ENCODE measurements at places on chromosomes 5 and 9.

GRCh38 chr9:81182431-81182830, 506.9 kb downstream of the TLE1 start:
- no peak for DNase-seq

DNA sequence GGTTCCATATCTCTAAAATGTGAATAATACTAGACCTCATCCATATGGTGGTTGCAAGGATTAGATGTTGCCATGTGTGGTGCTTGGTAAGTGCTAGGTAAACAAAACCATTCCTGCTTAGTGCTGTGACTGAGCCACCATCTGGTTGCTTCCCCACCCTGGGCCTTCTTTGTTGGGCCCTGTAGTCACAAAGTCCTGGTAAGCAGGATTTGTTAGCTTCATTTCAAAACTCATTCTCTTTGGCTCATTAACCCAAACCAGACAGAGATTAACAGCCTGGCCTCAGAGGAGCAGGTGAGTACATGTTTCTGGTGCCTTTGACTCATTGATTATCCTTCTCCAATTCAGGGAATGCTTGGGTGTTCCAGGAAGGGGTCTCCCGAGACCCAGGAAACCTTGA, 240.2 kb downstream of the ARHGAP26 start:
- peak; percentile 95 for DNase-seq

DNA sequence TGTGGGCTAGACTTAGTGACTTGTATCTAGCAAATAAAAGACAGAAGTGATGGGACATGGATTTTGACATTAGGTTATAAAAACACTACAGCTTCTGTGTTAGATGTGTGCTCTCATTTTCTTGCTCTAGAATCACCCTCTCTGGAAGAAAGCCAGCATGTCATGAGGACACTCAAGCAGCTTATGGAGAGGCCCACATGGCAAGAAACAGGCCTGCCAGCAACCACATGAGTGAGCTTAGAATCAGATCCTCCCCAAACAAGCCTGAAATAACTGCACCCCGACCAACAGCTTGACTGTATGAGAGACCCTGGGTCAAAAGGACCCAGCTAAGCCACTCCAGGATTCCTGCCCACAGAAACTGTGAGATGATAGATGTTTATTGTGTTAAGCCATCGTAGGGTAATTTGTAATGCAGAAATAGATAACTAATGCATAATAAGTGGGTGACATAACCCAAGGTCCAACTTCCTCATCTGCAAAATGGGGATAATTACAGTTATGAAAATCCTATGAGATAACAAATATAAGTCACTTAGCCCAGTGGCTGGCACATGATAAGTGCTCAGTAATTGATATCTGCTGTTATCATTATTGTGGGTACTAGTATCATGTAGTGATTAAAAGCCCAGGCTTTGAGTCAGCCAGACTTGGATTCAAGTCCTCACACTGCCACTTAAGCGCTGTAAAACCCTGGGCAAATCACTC, 86.5 kb downstream of the KLHL3 start:
- no peak for DNase-seq

DNA sequence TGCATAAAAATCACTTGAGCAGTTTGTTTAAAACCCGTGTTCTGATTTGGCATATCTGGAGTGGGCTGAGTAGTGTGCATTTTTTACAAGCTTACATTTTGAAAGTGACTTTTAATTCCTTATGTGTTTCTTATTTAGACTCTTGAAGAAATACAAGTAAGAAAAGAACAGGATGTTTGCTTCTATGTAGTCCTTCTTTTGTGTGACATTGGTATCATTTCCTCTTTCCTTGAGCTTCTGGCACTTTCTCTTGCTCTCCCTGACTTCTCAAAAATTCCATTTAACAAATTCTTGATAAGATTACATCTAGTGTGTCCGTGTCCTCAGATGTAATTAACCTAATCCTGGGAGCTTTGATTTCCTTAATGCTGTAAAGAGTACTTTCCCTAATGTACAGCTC, 12.5 kb downstream of the GARNL3 start:
- no peak for DNase-seq

DNA sequence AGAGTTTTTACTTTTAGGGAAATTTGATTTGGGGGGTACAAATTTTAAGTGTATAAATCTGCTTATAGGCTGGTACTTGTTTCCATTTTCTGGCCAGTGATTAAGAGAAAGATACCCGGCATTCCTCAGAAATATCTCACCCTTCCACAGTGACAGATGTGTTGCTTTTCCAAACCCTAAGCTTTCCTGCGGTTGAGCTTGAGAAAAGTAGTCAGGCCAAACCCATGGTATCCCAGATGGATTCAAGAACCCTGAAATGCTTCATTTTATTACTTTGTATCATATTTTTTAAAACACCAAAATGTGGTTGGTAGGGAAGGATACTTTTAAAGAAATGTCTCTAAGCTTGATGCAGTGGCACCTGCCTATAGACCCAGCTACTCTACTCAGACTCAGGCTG, 23.5 kb downstream of the SPTAN1 start:
- DNase-seq = no peak

DNA sequence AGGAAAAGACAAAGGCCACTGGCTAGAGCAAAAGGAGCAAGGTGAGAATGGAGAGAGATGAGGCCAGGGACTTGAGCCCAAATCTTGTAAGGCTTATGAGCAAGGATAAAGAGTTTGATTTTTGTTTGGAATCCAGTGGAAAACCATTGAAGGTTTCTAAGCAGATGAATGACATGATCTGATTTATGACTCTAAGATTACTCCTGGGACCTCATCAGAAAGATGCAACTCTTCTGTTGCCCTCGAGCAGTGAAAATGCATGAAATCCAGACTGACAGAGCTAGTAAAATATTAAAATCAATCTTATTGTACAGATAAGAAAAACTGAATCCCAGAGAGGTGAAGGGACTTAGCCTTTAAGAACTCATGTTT, 677 bp downstream of the MFAP3 start:
- DNase-seq = no peak

DNA sequence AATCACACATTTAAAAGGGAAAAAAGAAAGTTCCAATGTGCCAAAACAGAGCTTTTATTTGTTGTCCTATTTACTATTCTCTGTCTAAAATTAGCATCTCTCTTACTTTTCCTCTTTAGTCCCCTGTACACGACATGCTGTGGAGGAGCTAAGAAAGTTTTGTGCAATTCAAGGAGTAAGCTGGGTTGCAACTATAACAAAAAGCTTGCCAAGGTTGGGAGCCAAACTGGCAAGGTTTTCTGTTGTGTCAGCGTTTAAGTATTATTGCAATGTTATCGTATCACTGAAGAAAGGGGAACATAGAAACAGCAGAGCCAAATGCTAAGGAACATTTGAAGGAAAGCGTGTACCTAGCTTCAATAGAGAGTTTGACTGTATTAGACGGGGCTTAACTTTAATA, 680.8 kb downstream of the CETN3 start:
- DNase-seq = no peak

- DNase-seq = no peak
These were observed 83.4 kb downstream of the AP3B1 start for GRCh38 chr5:78211052-78211451.

- DNase-seq = no peak
These were observed 164.2 kb downstream of the AUH start for GRCh38 chr9:91197232-91198181.

GRCh38 chr5:32223972-32224609, 50.0 kb upstream of the GOLPH3 start:
- DNase-seq = no peak

DNA sequence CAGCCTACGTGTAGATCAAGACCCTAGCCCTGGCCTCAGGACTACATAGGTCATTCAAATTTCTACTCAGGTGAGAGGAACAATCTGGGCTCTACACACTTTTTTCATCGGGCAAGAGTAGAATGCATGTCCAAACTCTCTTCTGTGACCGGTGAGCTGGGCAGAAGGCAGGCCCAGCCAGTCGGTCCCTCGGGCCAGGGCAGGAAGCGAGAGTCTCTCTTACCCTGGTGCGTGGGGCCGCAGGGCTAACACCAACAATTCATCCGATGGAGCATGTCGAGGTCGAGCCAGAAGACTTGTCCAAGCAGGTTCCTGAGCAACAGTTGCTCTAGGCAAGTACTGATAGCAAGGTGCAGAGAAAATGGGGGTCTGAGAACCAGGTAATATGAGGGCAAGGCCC, 88.5 kb downstream of the KLHL3 start:
- DNase-seq = no peak

DNA sequence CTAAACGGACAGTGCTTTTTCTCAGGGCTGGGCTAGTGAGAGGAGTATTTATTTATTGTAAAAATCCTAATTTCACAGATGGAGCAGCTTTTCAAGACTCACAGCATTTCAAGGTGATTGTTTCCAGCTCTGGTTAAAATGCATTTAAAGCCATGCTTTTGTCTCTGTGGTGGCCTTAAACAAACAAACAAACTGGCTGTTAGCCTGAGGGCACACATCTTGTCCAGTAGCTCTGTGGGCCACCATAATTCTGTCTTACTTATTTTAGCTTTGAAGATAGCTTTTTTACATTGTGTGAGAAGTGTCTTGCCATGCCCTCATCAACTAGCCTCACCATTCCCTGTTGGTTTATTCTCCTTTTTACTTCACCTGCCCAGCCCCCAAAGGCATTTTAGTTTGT, 218.2 kb downstream of the PSAT1 start:
- no peak for DNase-seq

DNA sequence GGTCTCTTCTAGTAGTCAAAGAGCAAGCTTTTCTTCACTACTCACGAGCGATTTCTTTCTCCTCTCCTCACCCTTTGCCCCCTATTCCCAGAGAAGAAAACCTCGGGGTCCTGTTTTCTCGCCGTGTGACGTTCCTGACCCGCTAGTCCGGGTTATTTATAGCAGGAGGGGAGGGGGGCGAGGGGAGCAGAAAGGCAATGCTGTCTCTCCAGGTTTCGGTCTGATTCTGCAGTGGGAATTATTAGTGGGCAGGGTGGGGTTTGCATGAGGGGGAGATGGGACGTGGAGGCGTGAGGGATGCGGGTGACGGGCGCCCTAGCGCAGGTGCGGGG, 847 bp upstream of the GABRB2 start:
- DNase-seq = peak; percentile 25

DNA sequence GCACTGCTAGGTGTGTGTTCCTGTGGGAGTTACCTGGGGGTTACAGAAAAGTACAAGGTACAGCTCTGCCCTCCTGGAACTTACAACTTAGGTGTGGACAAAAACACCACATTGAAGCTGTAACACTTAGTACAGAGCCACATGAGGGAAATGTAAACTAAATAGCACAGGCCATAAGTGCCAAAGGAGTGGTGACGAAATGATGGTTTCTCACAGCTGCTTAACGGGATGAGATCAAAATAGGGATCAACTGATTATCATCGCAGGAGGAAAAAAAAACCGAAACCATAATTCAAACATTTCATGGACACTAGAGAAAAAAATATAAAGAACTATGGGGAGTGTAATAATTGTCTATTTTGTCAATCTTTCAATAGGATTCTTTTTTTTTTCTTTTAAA, 5.9 kb downstream of the LIX1 start:
- no peak for DNase-seq

DNA sequence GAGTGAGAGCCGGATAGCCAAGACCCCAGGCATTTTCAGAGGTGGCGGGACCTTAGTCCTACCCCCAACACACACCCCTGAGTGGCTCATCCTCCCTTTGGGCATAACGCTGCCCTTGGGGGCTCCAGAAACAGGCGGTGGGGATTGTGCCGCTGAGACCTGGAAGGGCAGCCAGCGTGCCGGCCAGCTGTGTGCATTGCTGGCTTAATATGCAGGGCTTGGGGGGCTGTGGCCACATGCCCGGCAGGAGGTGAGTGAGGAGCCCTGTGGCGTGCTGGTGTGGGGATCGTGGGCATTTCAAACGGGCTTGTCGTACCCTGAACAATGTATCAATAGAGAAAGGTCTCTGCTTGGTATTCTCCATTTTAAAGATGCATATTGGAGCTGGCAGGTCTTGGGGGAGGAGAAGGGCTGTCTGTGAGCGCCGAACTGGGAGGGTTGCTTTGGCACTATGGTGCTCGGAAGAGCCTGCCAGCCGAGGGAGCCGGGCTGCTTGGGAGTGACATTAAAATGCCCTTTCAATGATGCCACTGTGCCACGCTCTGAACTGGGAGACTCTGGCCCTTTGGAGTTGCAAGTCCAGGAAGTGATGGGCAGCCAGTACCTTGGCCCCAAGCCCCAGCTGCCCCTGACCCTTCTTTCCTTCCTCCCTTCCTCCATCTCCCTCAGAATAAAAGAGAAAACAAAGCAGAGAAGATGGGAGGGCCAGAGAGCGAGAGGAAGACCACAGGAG, 11.2 kb upstream of the OLFM1 start:
- no peak for DNase-seq

DNA sequence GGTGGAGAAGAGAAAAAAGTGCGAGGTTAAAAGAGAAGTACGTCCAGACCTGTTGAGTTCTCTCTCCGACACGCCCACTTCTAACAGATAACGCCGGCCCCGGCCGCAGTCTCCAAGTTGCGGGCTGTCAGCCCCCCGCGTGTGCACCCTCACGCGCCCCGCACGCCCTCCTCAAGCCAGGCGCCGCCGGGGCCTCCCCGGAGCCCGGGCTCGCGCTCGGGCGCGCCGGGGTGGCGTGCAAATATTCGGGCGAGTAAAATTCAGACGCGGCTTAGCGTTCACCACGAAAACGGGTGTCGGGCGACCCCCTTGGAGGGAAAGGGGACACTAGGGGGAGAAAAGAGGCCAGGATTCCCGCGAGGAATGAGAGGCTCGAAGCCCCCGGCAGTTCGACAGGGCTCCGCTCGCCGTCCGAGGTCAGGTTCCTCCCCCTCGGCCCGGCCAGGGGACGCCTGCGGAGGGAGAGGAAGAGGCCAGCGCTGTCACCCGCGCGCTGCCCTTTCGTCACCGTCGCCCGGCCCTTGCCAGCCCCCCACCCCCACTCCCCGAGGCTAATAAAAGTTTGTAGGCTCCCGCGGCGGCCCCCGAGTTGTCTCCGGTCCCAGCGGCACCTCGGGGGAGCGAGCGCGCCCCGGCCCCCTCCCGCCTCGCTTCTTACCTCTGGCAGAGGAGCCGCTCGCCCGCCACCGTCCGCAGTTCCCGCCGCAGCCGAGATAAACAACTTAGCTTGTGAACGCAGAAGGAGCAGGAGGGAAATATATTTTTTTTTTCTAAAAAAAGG, 743 bp downstream of the NR3C1 start:
- DNase-seq = no peak

DNA sequence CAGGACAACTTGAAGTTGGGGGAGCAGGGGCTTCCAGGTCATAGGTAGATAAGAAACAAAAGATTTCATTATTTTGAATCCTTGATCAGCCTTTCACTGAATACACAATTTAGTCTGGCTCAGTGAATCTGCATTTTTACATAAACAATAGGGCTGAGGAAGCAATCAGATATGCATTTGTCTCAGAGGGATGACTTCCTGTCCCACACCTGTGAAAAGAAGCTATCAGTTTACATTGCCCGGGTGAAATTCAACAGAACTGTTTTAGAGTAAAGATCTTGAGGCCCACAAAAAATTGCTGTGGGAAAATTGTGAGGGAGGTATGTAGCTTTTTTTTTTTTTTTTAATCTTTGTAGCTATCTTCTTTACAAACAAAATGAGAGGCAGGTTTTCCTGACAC, 38.3 kb downstream of the DNAJB5 start:
- DNase-seq = no peak
